ENCODE measurements at places on chromosomes 16 and 17. TPM values are rescaled to one million over a fixed set of nuclear protein-coding genes. Genes with fewer than 3 reads are reported as not detected.

DNA sequence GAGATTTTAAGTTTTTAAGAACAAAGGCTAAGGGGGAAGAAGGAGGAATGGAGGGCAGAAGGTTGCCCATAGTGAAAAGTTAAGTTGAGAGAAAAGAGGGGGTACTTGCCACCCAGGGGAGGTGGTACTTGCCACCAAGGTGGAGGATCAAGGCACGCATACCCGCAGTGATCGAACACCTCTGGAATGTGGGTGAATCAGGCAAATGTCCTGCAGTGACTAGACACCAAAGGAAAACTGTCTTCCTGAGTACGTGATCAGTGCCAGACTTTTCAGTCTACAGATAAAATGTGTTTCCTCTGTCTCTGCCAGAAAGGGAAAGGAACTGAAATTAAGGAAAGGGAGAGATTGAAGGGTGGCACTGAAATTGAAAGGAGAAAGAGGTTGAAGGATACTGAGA, 2285.3 kb downstream of the TP53TG3F start:
- DNase-seq, result no peak

DNA sequence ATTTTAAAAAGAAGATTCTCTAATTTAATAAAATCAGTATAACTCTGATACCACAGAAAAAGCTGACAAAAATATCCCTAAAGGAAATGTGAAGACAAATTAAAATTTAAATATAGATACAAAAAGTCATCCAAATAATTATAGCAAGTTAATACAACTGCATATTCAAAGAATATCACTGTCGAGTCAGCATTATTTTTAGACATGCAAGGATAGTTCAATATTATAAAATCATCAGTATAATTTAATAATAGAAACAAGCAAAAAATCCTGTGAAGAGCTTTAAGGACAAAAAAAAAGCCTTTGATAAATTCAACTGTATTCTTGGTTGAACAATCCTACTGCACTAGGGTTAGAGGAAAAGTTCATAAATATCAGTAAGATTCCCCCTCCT, 21.0 kb upstream of the CDYL2 start:
- DNase-seq, result no peak

DNA sequence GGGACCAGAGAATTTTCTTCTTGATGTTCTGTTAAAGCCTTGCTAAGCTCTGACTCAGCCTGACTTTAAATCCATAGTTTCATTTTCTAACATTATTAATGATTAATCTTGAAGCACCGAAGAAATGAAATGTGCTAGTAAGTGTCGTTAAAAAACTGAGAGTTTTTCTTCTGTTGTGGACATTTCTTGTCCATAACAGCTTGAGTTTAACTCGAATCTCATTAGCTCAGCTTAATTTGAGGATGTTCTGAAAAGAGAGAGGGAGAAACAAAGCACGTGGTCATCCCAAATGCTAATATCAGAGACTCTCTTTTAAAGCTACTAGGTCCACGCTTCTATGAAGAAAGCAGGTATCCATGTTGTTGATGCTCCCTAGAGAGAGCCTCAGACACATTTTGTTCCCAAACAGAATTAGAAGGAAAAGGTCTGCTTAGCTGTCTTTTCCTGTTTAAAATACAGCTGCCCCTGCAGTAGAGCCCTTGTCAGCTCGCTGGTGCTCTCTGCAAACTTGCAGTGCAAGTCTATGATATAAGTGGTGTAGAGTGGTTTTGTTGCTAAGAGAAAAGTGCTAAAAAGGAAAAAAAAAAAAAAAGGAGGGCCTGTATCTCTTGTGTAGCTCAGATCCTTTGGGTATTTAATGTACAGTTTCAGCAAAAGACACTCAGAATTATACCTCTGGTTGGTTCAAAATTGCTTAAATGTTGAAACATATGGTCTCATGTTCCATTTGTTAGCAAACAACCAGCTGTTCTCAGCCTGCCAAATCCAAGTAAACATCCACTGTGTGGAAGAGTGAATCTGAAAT, 191.1 kb upstream of the TBX2 start:
- no peak for DNase-seq

GRCh38 chr16:79982361-79982760, 381.8 kb upstream of the MAF start:
- DNase-seq, result no peak

DNA sequence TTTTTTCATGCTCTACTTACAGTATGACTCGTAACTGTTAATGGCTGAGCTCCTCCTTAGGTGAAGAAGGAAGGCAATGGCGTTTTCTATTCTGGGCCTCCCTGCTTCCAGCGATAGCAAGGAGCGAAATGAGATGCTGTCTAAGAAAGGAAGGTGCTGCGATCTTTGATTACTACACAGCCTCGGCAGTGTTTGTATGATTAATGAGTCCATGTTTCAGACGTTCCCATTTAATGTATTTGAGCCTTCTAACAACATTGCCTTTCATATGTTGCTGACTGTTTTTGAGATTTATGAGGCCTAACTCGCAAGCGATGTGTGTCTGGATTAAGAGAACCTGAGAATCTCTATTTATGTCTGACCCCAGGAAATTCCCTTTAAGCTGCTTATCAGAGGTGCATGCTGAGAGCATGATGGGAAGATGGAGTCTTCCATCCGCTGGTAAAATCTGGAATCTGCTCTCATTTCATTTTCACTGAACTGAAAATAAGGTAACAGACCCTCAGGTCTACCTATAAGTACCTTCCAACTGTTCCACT, 403.4 kb downstream of the WWOX start:
- DNase-seq, result no peak

DNA sequence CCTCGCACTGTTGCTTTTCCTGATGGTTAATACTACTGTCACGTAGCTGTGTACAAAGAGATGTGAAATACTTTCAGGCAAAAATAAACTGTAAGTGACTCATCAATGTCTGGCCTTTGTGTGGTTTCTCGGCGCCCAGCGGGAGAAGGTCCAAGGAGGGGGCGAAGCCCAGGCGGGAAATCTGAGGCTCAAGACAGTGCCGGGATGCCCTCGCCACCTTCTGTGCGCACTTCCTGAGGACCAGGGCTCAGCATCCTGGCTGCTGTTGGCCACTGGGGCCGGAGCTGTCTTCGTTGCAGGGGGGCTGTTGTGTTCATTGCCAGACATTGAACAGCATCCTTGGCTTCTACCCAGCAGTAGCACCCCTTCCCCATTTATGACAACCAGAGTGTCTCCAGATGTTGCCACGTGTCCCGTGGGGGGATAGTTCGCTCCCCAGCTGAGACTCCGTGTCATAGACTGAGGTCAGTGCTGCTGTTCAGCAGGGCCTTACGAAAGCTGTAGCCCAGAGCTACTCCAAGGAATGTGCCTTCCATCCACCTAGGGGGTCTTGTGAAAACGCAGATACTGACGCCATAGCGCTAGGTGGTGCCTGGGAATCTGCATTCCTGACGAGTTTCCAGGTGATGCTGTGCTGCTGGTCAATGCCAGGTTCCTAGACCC, 67.3 kb upstream of the PLCG2 start:
- DNase-seq, result no peak

DNA sequence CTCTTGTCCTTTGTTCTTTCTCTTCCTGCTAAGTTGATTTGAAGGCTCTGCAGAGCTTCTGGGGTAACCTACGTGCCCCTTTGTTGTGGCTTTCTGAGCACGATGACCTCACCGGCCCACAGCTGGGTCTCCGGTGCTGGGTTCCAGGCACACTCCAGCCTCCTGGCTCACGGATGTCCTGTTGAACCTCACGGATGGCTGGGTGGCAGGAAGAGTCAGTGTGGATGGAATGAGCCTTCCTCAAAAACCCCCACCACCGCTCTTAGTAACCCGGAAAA, 116.0 kb downstream of the SOCS1 start:
- DNase-seq, result no peak

DNA sequence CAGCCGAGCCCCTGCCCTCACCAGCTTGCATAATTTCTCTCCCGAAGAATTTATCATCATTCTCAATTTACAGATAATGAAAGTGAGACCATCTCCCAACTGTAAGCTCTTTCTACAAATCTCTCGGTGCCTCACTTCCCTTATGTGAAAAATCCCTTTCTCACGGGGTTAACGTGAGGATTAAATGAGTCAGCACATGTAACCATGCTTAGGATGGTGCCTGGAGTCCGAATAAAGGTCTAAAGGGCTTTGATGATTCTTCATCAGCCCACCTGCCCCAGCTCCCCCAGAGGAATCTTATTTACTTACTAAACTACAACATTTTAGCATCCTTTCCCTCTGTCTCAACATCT, 24.8 kb upstream of the PIK3R6 start:
- no peak for DNase-seq

GRCh38 chr16:2816751-2817339, at the start of gene PRSS21:
TSS of gene PRSS21 (plus strand) at chr16:2817237. CDS start at chr16:2817269, 32 bp downstream.
- DNase-seq, result peak; percentile 44

DNA sequence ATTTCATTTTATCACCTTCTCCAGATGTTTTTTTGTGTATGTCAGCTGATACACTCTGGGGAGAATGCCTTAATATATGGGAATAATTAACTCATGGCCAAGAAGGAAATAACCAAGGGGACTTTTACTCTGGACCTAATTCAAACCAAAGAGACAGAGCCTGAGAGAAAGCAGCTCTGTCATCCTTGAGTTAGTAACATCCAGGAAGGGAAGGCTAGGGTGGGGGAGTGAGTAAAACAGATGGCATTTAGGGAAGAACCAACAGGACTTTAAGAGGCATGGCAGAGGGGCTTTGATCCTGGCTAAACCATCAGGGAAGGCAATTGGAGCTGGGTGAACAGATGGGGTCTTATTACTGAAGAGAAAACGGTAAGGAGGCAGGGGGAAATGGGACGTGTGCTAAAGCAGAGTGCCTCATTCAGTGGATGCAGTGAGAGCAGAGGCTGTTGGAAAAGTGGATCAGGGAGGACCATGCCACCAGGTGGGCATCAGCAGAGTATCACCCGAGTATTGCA, 2.5 kb upstream of the SMPD3 start:
- DNase-seq, result no peak

GRCh38 chr17:19553036-19553435, 19.4 kb downstream of the SLC47A1 start:
- DNase-seq, result no peak

GRCh38 chr17:74015990-74016389, 187.5 kb upstream of the RPL38 start:
- DNase-seq, result no peak

DNA sequence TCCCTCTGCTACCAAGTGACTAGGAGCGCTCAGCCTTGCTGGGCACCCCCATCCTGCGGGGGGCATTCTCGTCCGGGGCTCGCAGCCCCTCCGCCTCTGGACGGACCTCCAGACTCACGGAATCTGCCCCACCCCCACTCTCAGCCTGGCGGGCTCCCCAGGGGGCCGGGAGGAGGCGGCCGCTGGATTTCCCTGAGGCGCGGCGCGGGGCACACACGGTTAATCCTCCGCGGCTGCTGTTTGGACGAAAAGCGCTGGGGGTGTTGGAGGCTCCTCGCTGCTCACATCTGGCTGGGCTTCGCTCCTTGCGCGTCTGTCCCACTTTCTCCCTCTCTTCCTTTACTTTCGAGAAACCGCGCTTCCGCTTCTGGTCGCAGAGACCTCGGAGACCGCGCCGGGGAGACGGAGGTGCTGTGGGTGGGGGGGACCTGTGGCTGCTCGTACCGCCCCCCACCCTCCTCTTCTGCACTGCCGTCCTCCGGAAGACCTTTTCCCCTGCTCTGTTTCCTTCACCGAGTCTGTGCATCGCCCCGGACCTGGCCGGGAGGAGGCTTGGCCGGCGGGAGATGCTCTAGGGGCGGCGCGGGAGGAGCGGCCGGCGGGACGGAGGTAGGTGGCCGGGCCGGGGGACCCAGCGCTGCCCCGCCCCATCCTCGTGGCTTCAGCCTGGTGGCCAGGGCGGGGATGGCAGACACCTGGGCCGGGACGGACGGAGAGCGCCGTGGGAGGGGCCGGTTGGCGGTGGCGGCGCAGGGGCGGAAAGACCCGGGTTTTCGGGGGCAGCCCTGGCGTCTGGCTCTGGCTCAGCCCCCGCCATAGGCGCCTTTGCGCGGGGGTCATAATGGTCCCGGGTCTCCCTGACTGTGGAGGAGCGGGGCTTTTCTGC, at the start of gene C1QTNF1:
Gene C1QTNF1 (plus strand): TSS at position 284 of the 886 bp plus-strand sequence. CDS start 19,800 bp downstream, outside the sequence.
- peak; percentile 69 for DNase-seq

GRCh38 chr17:46943501-46944393, 20.8 kb downstream of the GOSR2 start:
- no peak for DNase-seq

- no peak for DNase-seq
These were observed 44.2 kb downstream of the PEMT start for GRCh38 chr17:17547210-17547764.

GRCh38 chr16:47136099-47136842, 7.5 kb downstream of the NETO2 start:
- no peak for DNase-seq

GRCh38 chr17:55344514-55344997, 77.1 kb downstream of the MMD start:
- no peak for DNase-seq

DNA sequence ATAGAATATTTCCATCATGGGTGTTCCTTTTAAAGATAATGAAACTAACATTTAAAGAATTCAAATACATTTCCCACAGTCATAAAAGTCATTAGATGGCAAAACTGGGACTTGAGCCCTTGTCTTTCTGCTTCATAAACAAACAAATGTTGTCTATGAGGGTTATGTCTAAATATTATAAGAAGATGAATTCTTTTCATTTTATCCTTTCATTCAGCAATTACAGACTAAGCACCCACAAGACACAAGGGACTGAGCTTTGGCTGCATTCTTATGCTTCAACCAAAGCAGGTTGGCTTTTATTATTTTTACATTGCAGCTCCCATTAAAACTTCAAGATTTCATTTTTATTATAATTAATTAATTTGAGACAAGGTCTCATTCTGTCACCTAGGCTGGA, 14.9 kb downstream of the SARM1 start:
- DNase-seq, result no peak

DNA sequence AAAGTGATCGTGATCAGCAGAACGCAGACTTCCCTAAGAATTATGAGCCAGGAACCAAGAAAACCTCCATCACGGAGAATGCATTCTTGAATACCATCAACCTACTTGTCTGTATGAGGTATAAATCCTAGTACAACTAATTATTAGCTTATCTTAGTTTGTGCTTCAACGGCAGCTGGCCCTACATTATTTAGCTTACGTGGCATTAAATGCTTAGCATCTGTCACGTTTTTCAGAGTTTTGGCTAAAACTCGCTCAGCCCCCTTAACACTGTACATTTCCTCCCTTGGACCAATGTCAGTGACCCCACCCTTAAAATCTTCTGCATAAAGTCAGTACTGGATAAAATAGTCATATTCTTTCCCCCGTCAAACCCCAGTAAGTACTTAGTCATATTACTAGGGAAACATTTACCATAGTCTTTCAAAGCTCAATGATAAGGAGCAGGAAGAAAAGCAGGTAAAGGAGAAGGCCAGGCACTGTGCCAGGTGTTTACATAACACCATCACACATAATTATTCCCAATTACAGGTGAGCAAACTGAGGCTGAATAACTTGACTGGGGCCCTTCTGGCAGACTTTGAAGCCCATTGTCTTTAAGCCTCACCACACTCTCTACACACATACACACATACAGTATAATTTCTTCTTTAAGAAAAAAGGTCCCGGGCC, 16.6 kb upstream of the TXNDC11 start:
- DNase-seq, result no peak

GOSR1 gene
- total RNA-seq, result 50.9 TPM

PNPO gene
- total RNA-seq, result 29.2 TPM

SEC14L5 gene
- 0.41 TPM for total RNA-seq

GUCY2D gene
- 3.1 TPM for total RNA-seq

KRT24 gene
- not detected for total RNA-seq

TSNAXIP1 gene
- 3.5 TPM for total RNA-seq

CES1 gene
- 323 TPM for total RNA-seq

SPATA22 gene
- total RNA-seq, result 0.53 TPM

Data from lower lobe of right lung (tissue), 2 donors.